Testis (tissue), 5 donors: ENCODE measurements at places on chromosomes 6 and 20. TPM values are rescaled to one million over a fixed set of nuclear protein-coding genes. Genes with fewer than 3 reads are reported as not detected.

- no peaks in the 10 kb centered on the region for H3K36me3 ChIP-seq
- H3K4me3 ChIP-seq = no peak overlapping the region
- no peak overlapping the region for H3K27ac ChIP-seq
- DNase-seq = no peak
- H3K4me1 ChIP-seq = peaks cover 3% of the 10 kb centered on the region
These were observed 16.3 kb downstream of the ZNF76 start for GRCh38 chr6:35275744-35276260.

DNA sequence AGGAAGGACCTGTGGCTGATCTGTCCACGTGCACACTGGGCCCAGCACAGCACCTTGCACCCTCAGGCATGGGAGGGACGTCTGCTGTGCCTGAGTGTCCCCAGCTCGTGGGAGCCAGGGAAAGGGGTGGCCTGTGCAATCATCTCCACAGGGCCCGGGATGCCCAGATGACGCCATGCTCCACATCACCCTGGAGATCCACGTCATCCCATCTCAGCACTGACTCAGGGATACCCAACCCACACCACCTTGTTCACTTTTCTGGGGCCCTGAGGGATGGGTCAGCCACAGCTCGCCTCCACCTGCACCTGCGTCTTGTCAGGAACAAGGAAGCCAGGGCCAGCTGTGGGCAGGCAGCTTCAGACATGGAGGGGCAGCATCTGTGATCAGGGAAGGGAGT lies 48.2 kb downstream of the RAB44 start:
- no peaks in the 10 kb centered on the region for H3K4me1 ChIP-seq
- no peaks in the 10 kb centered on the region for H3K27me3 ChIP-seq
- H3K27ac ChIP-seq = no peak overlapping the region

RTEL1 gene
- total RNA-seq = 56.8 TPM

C20orf144 gene
- total RNA-seq = 119 TPM

KCNK5 gene
- total RNA-seq = 1.6 TPM

UTRN gene
- 118 TPM for total RNA-seq
